ENCODE measurements at places on chromosomes 6 and 20.

GRCh38 chr6:81003156-81003555, 749.3 kb downstream of the TENT5A start:
- DNase-seq: no peak

DNA sequence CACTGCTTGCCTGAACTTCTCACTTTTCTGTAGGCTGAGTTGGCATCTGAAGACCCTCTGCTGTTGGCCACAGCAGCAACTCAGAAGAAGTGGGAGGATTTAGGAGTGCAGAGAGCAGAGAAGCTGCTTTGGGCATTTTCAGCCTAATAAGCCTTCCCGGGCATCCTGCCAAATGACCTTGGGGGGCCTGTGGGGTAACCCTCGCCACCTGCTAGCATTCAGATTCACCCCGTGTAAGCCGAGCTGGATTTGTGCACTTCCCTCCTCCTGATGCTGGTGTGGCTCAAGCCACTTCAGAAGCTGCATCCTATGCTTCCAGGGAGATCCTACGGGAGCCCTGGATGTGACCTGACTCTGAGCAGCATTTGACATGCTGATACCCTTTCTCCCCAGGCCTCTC, 114.8 kb downstream of the LRFN2 start:
- DNase-seq: no peak

GRCh38 chr6:19052219-19052618, 665.1 kb downstream of the RNF144B start:
- DNase-seq: no peak

DNA sequence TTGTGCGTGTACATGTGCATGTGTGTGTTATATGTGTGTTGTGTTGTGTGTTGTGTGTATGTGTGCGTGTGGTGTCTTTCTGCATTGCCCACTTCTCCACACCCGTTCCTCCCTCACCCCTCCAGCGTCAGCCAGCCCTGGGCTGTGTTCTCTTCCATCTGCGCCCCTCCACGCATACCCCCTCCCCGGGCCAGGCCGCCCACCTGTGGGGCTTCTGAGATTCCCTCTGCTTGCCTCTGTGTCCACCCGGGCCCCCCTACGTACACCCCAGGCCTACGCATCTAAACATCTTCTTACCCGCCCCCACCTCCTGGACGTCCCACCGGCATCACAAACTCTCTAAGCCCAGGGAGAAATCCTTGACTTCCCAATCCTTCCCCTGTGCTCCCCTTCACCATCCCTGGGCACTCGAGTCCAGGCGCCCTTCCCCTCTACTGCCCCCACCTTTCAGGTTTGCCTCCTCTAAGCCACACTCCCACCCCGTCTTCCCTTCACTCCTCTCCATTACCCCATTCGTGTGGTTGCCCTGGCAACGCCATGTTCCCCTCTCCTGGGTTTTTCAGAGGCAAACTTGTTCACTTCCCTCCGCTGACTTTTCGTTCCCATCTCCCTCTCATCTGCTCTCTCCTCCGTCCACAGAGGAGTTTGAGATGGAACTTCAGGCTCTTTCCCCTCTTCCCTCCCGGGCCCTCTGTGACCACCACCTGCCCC, 81.7 kb upstream of the NNAT start:
- no peak for DNase-seq

GRCh38 chr6:118391086-118391485, 157.0 kb upstream of the PLN start:
- no peak for DNase-seq

- DNase-seq: no peak
Measured at GRCh38 chr6:2514965-2515543, 235.7 kb downstream of the MYLK4 start.

- no peak for DNase-seq
Measured at GRCh38 chr6:98927534-98927933, 20.2 kb downstream of the FBXL4 start.

- no peak for DNase-seq
Measured at GRCh38 chr6:5174756-5175549, 85.8 kb downstream of the LYRM4 start.

- peak; percentile 60 for DNase-seq
Measured at GRCh38 chr6:138691595-138692057, 81.9 kb upstream of the CCDC28A start.

DNA sequence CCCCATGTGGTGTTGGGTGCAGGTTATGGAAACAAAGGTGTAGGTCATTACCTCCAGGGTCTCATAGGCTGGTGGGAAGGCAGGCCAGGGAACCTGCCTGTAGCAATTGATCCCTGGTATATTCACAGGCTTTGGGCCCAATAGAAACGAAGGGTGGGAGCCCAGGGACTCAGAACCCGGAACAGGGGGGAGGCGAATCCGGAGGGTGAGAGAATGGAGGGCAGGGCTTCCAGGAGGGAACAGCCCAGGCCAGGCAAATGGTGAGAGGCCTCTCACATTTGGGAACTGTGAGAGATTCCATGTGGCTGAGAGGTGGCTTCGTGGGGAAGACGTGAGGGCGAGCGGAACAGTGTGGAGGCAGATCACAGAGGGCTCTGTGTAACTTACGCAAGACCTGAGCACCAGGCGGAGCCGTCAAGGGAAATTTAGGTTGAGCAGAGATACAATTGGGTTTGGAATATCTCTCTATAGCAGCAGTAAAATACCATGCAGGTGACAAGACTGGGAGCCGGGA, 267.1 kb downstream of the ERMARD start:
- DNase-seq: no peak

DNA sequence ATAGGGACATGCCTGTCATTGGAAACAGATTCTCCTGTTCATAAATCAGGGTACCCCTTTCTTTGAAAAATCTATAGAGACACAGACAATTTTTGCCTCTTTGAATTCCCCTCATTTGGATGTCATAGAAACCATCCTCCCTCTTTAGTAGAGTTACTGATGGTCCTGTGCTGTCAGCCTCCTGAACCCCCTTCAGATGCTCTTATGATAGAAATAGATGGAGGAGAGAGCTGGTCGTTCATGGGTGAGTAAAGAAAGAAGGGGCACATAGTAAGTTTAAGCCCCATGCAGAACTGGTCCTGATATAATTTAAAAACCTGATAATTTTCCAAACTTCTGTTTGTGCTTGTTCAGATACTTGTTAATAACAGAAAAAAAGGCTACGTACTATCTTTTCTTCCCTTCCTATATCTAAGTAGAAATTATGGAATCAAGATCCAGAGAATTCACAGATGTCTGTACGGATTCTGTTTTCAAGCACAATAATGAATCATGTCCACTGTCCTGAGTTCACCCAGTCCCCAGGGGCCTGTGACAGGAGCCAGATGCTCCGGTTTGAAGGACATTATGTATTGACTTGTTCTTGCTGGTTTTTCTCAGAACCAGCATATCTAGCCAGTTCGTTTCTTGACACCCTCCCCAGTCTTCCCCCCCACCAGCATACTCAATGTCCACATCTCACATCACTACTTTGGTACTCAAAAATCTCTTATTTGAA, 78.1 kb downstream of the NCOA7 start:
- DNase-seq: no peak

- no peak for DNase-seq
Measured at GRCh38 chr20:19465536-19465935, 253.1 kb downstream of the SLC24A3 start.

GRCh38 chr6:101799531-101799930, 406.0 kb downstream of the GRIK2 start:
- no peak for DNase-seq

DNA sequence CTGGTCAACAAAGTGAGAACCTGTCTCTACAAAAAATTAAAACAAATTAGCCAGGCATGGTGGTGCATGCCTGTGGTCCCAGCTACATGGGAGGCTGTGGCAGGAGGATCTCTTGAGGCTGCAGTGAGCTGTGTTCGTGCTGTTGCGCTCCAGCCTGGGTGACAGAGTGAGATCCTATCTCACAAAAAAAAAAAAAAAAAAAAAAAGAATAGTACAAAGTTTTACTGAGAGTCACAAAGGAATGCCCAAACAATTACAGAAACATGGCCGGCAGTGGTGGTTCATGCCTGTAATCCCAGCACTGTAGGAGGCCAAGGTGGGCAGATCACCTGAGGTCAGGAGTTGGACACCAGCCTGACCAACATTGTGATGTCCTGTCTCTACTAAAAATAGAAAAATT, 14.8 kb upstream of the DSTN start:
- DNase-seq: no peak

- DNase-seq: no peak
Measured at GRCh38 chr6:145802141-145802540, 12.5 kb downstream of the FBXO30 start.

DNA sequence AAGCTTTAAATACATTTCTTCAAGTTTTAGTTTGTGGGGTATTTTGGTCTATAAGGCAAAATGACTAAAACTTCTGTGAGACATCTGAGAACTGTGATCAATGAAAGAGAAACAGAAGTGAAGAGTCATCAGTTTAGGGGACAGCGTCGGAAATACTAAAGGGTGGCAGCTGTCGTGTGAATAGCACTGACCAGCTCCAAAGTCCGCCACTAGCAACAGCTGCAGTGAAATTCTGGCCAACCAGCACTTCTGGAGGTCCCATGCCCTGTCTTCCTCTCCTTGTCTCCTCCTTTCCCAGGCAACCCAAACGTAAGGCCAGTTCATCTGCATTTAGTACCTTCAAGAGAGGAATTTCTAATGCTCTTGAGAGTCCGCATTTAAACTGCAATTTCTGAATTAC, 87.5 kb downstream of the DACT2 start:
- no peak for DNase-seq

DNA sequence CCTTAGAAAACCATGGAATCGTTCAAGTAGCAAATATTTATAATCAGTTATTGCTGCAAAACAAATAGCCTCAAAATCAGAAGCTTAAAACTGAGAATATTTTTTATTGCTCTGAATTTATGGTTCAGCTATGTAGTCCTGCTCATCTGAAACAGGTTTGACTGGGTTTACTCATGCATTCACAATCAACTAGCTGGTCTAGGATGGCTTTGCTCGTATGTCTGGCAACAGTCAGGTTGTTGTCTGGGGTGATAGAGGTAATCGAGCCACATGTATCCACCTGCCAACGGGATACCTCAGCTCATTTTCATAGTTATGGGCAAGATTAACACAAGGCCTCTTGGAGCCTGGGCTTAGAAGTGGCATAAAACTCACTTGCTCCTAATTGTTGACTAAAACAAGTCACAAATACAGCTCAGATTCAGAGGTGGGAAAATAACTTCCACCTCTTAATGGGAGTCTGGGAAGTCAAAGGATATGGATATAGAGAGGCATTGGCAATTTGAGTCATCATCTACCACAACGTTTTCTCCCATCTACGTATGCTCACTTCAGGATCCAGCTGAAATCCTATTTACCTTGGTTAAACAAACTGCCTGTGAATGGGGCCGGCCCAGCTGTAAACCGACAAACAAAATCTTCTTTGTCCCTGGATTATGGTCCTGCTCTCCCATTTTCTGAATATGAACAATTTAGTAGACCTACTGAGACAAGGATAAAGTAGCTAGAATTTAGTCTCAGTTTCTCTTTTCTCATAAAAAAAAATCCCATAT, 54.5 kb upstream of the TENT5A start:
- no peak for DNase-seq

DNA sequence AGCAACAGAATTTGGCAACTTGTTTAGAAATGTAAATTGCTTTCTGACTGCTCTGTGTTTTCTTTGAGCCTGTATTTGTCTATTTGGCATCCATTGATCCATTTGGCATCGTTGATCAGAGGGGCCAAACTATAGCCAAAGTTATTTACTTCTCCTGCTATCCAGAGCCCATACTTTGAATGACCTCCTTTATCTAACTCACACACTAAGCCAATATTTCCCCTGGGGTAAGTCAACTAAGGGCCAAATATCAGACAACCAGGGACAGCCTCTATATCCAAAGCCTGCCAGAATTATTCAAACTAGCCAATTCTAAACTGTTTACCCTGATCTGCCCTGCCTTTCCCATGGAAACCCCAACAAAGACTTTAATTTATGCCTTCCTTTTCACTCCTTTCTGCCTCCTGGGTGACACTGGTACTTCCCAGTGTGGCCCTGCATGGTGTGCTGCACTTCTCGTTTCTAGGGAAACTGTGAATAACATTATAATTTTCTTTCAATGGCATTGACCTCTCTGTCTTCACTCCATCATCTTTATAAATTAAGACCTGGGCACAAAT, 19.8 kb upstream of the ZNF184 start:
- no peak for DNase-seq

- no peak for DNase-seq
Measured at GRCh38 chr20:43545837-43546578, 12.8 kb upstream of the SGK2 start.

- DNase-seq: no peak
Measured at GRCh38 chr6:159879856-159880255, 10.9 kb upstream of the MAS1 start.

- no peak for DNase-seq
Measured at GRCh38 chr6:74283532-74283931, 587.5 kb downstream of the CD109 start.

DNA sequence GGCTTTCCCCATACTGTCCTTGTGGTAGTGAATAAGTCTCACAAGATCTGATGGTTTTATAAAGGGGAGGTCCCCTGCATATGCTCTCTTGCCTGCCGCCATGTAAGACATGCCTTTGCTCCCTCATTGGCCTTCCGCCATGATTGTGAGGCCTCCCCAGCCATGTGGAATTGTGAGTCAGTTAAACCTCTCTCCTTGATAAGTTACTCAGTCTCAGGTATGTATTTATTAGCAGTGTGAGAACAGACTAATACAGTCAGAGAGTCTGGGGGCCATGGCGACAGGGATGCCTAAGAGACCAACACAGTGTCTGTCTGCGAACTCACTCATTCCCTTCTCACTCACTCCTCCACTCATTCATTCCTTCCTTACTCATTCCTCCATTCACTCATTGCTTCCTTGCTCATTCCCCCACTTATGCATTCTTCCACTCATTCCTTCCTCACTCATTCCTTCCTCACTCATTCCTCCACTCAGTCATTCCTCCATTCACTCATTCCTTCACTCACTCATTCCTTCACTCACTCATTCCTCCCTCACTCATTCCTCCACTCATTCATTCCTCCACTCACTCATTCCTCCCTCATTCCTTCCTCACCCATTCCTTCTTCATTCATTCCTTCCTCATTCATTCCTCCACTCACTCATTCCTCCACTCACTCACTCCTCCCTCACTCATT, 137.5 kb upstream of the AGPAT4 start:
- DNase-seq: no peak

DNA sequence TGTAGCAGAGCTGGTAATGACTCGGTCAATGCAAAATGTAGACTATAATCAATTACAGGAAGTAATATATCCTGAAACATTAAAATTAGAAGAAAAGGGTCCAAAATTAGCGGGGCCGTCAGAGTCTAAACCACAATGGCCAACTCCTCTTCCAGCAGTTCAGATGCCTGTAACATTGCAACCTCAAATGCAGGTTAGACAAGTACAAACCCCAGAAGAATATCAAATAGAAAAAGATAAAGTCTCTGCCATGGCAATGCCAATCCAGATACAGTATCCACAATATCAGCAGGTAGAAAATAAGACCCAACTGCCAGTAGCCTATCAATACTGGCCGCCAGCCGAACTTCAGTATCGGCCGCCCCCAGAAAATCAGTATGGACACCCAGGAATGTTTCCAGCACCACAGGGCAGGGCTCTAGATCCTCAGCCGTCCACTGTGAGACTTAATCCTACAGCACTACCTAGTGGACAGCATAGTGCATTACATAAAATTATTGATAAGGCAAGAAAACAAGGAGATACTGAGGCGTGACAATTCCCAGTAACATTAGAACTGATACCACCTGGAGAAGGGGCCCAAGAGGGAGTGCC, 158.4 kb downstream of the GPX5 start:
- DNase-seq: no peak

- no peak for DNase-seq
Measured at GRCh38 chr6:52537001-52537753, 39.7 kb downstream of the TRAM2 start.

All from AG04449 (cell line).